Cardiac ventricle fibroblast (primary cell): ENCODE measurements at places on chromosomes 5 and 9. TPM values are rescaled to one million over a fixed set of nuclear protein-coding genes. Genes with fewer than 3 reads are reported as not detected.

Gene SLC44A1
- 102 and 108 TPM in 2 replicates for total RNA-seq

Gene PGM5
- 0.88 and 1.7 TPM in 2 replicates for total RNA-seq

Gene ADRA1B
- 0.83 and 1.7 TPM in 2 replicates for total RNA-seq

Gene ALDH1A1
- 1.6 and 3.5 TPM in 2 replicates for total RNA-seq

Gene SNCAIP
- 0.19 and 0.78 TPM in 2 replicates for total RNA-seq

Gene PRR7
- 26.0 and 30.6 TPM in 2 replicates for total RNA-seq

Gene WWC1
- total RNA-seq, result 2.9 and 7.6 TPM in 2 replicates

Gene PCDHGA6
- 6.9 and 10.2 TPM in 2 replicates for total RNA-seq

Gene PFN3
- not detected in 2 replicates for total RNA-seq

Gene TRPM3
- total RNA-seq, result 0.75 and 2.4 TPM in 2 replicates

Gene OR1Q1
- total RNA-seq, result not detected in 2 replicates

Gene LCN9
- not detected in 2 replicates for total RNA-seq

Gene PNPLA7
- total RNA-seq, result 1.9 and 3.3 TPM in 2 replicates

Gene DRD1
- not detected in 2 replicates for total RNA-seq

Gene NRARP
- total RNA-seq, result 0.29 and 1.7 TPM in 2 replicates

Gene NR4A3
- 0.12 TPM in 1 of 2 replicates, not detected in the other for total RNA-seq

Gene WNT8A
- total RNA-seq, result not detected in 2 replicates

Gene LTC4S
- total RNA-seq, result 20.0 and 24.7 TPM in 2 replicates

Gene SLC6A18
- total RNA-seq, result not detected in 2 replicates

Gene RNF38
- total RNA-seq, result 12.5 and 12.9 TPM in 2 replicates

Gene LECT2
- not detected in 2 replicates for total RNA-seq

Gene SPATA31E1
- total RNA-seq, result not detected in 2 replicates

Gene NPDC1
- 58.8 and 86.1 TPM in 2 replicates for total RNA-seq

Gene DUSP1
- total RNA-seq, result 156 and 188 TPM in 2 replicates

Gene BNC2
- total RNA-seq, result 29.7 and 36.8 TPM in 2 replicates

Gene HTR4
- total RNA-seq, result 0.44 and 1.1 TPM in 2 replicates

Gene PWWP2A
- 21.3 and 24.3 TPM in 2 replicates for total RNA-seq

Gene SOHLH1
- total RNA-seq, result not detected in 2 replicates

Gene CER1
- total RNA-seq, result not detected in 2 replicates

Gene SPINK7
- not detected in 2 replicates for total RNA-seq

Gene ANXA6
- total RNA-seq, result 254 and 255 TPM in 2 replicates

Gene RASGRF2
- total RNA-seq, result 0.29 and 0.56 TPM in 2 replicates

Gene PHF24
- total RNA-seq, result 0.05 and 0.06 TPM in 2 replicates

Gene ENG
- total RNA-seq, result 213 and 258 TPM in 2 replicates

Gene IL9
- not detected in 2 replicates for total RNA-seq

Gene GADD45G
- 0.64 and 1.6 TPM in 2 replicates for total RNA-seq

Gene CMBL
- total RNA-seq, result 24.8 and 28.4 TPM in 2 replicates

Gene PCDHB13
- 1.4 and 1.7 TPM in 2 replicates for total RNA-seq

Gene NR5A1
- total RNA-seq, result not detected in 2 replicates

Gene KCNN2
- 0.12 TPM in 1 of 2 replicates, not detected in the other for total RNA-seq

Gene SLC34A1
- total RNA-seq, result not detected in 2 replicates

Gene RNF130
- total RNA-seq, result 36.2 and 41.4 TPM in 2 replicates

Gene STK32A
- total RNA-seq, result 3.5 and 5.0 TPM in 2 replicates

Gene PIP5KL1
- total RNA-seq, result 0.44 and 4.5 TPM in 2 replicates

Gene SPATA6L
- not detected in 2 replicates for total RNA-seq

Gene LURAP1L
- total RNA-seq, result 2.5 and 4.5 TPM in 2 replicates

Gene QRFP
- total RNA-seq, result not detected in 2 replicates

Gene MRPS30
- total RNA-seq, result 51.1 and 55.8 TPM in 2 replicates

Gene AGXT2
- total RNA-seq, result not detected in 2 replicates

Gene NRG2
- 0.05 and 0.12 TPM in 2 replicates for total RNA-seq

Gene CDH12
- not detected in 2 replicates for total RNA-seq

Gene IL5
- total RNA-seq, result not detected in 2 replicates

Gene FBP2
- not detected in 2 replicates for total RNA-seq

Gene GPR151
- not detected in 2 replicates for total RNA-seq

Gene CCDC112
- total RNA-seq, result 3.2 and 4.7 TPM in 2 replicates
